ENCODE measurements at places on chromosomes 12 and 14.
A peak's percentile ranks its signal among the peaks of the same experiment; 100 is the strongest.

DNA sequence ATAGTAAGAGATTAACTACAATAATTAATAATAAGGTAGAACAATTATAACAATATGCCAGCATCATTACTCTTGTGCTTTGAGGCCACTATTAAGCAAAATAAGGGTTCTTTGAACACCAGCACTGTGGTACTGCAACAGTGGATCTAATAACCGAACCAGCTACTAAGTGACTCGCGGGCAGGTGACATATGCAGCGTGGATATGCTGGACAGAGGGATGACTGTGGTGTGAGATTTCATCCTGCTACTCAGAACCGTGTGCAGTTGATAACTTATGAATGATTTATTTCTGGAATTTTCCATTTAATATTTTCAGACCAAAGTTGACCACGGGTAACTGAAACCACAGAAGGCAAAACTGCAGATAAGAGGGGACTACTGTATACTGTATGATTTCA is 34.4 kb downstream of the BMAL2 start:
- no peak for DNase-seq

- no peak for DNase-seq
These were observed 153.9 kb downstream of the PRKCH start for GRCh38 chr14:61475316-61475715.

GRCh38 chr14:51462182-51462581 is 189.5 kb upstream of the FRMD6 start:
- DNase-seq: no peak

- DNase-seq: peak; percentile 6
These were observed 626 bp downstream of the TXNDC16 start for GRCh38 chr14:52551696-52552062.

- no peak for DNase-seq
These were observed 29.6 kb downstream of the C12orf71 start for GRCh38 chr12:27052742-27053141.

- no peak for DNase-seq
These were observed 87.8 kb upstream of the EEA1 start for GRCh38 chr12:93016752-93017350.

DNA sequence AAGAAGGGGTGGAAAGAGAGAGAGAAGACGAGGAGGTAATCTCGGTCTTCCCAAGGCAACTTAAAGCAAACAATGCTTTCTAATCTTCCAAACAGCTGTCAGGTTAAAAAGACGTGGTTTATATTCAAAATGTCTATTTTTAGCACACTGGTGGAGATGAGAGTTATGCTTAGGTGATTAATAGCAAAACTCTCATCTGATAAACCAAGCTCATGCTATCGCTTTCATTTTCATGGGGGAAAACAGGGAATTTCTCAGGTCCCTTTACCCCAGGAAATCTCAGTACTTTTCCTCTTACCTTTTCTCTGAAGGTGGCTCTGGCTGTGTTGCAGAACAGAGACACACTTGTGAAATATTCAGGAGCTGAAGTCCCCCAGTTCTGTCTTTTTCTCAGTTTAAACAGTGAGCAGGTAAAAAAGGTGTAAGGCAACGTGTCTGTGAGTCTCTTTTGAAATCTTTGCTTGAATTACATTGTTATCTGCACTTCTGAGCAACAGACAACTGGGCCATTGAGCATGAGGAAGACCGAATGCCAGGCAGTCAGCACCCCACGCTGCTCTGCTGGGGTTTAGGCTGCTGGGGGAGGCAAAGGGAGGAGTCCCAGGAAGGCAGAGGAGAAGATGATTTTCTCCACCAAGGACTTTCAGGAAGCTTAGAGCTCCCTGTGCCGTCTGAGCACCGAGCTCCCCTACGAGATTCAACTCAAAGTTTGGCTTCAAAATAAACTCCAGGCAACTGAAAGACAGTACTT is 759.3 kb downstream of the BCL11B start:
- no peak for DNase-seq

DNA sequence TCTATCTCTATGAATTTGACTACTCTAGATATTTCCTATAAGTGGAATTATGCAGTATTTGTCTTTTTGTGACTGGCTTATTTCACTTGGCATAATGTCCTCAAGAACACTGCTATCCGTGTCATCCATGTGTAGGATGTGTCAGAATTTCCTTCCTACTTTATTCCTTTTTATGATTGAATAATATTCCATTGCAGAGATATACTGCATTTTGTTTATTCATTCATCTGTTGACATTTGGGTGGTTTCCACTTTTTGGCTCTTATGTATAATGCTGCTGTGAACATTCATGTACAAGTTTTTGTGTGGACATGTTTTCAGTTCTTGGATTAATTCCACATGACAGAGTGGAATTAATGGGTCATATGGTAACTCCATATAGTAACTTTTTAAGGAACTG is 45.7 kb upstream of the ATP2A2 start:
- DNase-seq: no peak

- no peak for DNase-seq
These were observed 19.6 kb downstream of the ASB2 start for GRCh38 chr14:93956514-93957332.

- DNase-seq: peak; percentile 64
These were observed 3.7 kb downstream of the LETMD1 start for GRCh38 chr12:51051787-51052186.

- no peak for DNase-seq
These were observed 24.5 kb downstream of the PHETA1 start for GRCh38 chr12:111344254-111344875.

GRCh38 chr12:91833780-91834359 is 311.8 kb downstream of the BTG1 start:
- DNase-seq: no peak

GRCh38 chr12:95322326-95322725 is 104.7 kb downstream of the VEZT start:
- DNase-seq: peak; percentile 83

DNA sequence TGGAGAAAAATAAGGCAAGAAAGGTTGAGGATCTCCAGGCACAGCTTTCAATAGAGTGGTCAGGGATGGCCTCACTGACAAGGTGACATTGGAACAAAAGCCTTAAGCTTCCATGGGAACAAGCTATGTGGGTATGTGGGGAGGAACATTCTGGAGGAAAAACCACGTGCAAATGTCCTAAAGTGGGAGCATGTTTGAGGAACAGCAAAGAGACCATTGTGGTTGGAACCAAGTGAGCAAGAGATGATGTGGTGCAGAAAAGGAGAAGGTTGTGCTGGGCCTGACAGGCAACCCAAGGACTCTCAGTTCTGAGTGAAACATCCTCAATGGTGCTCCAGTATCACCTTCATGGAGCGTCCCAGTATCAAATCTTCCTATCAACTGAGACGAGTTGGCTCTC is 184.0 kb downstream of the CAND1 start:
- DNase-seq: no peak

Data from HFF-Myc (cell line).